Transverse colon (tissue), 4 donors: ENCODE measurements at places on chromosomes 12 and 14. TPM values are rescaled to one million over a fixed set of nuclear protein-coding genes. Genes with fewer than 3 reads are reported as not detected.
A peak's percentile ranks its signal among the peaks of the same experiment; 100 is the strongest.

DNA sequence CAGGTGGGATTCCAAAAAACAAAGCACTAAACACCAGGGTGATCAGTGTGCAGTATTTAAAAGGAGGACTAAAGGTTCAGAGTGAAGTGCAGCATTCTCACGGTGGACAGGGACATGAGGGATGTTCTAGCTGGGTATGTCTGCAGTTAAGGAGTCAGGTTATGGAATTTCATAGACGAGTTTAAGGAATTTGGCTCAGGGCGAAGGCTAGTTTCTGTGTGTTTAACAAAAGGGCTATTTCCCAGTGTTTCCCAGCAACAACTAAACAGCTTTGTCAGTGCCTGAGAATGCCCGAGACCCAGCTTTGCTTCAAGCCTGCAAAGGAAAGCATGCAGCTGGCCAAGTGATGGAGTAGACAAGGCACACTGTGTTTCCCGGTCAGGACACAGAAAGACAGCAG, 7.0 kb downstream of the KRT1 start:
- no peak for DNase-seq

- no peak for DNase-seq
These were observed 16.9 kb downstream of the ETV6 start for GRCh38 chr12:11666131-11667050.

GRCh38 chr12:66393890-66394289, 91.6 kb downstream of the HELB start:
- DNase-seq: no peak

DNA sequence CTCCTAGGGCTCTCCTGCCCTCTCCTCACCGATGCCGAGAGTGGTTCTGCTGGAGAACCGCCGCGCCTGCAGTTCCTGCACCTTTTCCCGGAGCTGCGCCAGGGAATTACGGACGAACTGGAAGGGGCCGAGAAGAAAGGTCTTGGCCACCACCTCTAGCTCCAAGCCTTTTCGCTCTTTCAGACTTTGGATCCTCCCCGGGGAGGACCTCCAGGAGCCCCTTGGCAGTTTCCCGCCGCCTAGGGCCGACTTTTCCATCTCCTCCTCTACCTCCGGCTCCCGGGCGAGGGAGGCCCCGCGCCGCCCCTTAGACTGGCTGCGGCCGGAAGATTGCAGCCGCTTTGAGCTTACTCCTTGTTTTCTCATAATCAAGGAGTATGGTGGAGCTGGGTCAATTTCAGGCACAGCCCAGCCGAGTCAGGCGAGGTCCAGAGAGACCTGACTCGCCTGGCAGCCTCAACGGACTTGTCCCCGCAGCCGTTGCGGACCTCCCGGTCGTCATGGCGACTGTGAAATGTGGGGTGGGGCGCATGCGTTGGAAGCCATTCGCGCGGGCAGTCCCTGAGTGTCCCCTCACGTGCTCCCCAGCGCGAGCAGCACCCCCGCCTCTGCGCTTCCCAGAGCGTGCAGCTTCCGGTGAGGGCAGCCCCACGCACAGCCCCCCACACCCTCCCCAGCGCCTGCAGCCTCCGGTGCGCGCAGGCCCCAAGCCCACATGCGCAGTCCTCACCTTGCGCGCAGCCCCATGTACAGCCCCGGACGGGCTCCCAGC, at the start of gene DPY19L2:
DPY19L2 (minus strand) TSS at position 466 of the 772 bp plus-strand sequence; CDS start at position 366, 100 bp downstream.
- DNase-seq: peak; percentile 36

DNA sequence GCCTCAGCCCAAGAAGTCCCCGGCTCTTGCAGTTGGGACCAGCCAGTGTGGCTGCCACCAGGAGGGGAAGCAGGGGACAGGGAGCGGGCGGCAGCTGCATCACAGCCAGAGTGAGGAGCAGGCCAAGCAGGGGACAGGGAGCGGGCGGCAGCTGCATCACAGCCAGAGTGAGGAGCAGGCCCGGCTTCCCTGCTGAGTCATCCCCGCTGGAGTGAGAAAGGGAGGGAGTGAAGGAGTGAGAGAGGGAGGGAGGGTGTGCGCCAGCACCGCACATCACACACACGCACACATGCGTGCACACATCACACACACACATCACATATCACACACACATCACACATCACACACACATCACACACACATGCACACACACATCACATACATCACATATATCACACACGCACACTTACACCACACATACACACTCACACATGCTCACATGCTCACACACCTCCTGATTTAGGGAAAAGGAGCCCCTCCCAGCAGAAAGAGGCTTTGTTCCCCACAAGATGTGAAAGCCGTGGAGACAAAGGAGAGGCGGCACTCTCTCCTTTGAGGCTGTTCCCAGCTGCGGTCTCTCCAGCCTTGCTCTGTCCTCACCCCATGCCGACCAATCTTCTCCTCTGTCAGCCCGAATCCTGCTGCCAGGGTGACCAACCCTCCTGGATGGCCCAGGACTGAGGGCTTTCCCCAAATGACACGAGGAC, 16.7 kb upstream of the ZDHHC22 start:
- no peak for DNase-seq

- DNase-seq: no peak
These were observed 38.6 kb downstream of the CPM start for GRCh38 chr12:68894276-68894855.

- no peak for DNase-seq
These were observed 49.0 kb downstream of the IQSEC3 start for GRCh38 chr12:115518-115917.

GRCh38 chr12:75959060-75959459, 72.5 kb downstream of the PHLDA1 start:
- DNase-seq: no peak

DNA sequence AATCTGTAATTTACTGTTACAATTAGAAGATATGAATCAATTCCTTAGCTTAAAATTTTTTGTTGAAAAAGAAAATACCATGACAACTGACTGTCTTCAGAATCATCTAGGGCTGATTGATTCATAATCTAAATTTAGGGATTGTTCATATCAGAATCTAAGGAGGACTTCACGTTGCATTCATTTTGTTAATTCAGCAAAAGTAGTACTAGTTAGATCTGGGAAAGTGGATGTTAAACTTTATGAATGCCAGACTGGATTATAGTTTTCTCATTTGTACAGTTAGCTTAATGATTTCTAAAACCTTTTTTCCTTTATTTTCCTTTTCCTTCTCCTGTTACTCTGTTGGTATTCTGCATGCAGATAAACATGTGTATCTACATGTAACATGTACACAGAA, 135.5 kb downstream of the PDE3A start:
- DNase-seq: no peak

DNA sequence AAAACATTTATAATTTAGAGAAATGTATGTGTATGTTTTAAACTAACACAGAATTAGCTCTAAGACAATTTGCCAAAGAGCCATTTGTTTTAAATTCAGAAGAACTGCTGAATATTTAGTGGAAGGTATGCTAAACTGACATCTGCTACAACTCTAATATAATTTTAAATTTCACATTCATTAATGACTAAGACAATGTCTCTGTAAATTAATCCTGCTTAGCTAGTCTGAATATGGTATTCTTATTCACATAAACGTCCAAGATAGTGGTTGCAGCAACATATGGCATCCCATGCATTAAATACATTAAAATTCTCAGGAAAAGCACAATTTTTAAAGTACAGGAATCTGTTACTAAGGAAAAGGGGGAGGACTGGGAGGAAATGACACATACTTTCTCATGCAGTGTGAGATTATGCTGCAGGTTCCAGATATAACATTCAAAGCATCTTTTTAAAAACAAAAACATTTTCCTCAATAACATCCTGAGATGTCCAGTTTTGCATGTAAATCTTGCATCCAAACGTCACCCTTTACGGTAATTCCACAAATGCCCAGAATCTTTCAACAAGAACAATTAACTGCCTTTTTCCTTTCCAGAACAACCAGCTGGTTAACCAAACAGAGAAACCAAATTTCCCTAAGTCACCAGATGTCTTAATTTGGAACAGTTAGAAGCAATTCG, 26.9 kb downstream of the WDR89 start:
- DNase-seq: no peak

- no peak for DNase-seq
These were observed 56.5 kb downstream of the SAMD4A start for GRCh38 chr14:54623279-54624004.

DNA sequence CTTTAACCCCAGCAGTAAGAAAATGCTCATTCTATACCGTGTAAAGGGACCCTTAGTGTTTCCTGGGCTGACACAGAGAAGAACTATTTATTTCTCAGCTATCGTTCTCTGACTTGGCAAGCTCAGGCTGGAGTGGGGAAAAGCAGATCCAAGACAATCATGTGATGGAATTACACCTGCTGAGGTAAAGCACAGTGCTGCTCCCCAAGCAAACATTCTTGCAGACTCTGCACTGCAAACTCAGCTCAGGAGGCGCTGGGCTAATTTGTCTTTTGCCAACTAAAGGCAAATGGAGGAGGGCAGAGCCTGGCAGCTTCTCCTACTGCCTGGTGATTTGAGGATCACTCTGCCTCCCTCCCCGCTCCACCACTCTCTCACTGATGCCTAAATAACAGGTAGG, 57.8 kb upstream of the FUT8 start:
- no peak for DNase-seq

DNA sequence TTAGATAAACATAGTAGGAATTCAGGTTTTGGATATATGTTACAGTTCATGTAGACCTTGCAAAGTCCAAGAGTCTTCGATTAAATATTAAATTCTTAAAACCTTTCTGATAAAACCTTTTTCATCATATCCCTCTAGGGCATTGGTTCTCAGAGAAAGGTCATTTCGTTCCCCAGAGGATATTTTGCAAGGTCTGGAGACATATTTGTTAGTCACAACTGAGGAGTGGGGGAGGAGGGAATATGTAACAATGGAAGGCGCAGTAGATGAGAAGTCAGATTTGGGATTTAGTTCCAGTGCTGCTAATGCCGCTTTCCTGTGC, 5.3 kb downstream of the TMEM253 start:
- DNase-seq: no peak

RNASE7 gene
- not detected for total RNA-seq

GUCY2C gene
- total RNA-seq: 69.4 TPM

SPATA7 gene
- 14.6 TPM for total RNA-seq
